NCI-H510A (cell line): ENCODE measurements at places on chromosomes 5 and 9.

DNA sequence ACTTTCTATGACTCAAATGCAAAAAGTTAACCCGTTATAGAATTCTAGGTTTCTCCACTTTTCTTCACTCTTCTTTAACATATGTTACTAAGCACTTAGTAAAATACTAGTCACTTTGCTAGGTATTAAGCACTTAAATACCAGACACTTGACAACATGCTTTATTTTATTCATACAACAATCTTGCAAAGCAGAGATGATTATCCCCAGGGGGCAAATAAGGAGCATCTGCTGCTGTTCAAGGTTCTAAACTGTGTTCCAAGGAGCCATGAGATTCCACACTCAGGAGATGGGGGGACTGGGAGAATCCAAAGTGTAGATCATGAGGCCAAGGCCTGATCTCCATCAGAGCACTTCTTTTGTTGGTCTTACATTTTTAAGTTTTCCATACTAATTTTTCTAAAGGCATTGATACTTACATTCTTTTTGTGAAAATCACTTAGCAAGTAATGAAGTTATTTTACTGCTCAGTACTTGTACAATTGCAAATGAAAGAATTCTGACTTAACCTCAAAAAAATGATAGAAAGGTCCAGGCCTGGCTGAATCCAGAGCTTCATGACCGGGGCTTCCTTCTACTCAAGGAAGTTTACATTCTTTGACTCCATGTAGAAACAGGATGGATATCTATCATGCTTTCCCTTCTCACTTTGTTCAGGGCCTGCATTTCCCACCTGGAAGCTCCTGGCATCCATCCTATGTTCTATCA lies 504.4 kb upstream of the WWC1 start:
- DNase-seq: no peak

DNA sequence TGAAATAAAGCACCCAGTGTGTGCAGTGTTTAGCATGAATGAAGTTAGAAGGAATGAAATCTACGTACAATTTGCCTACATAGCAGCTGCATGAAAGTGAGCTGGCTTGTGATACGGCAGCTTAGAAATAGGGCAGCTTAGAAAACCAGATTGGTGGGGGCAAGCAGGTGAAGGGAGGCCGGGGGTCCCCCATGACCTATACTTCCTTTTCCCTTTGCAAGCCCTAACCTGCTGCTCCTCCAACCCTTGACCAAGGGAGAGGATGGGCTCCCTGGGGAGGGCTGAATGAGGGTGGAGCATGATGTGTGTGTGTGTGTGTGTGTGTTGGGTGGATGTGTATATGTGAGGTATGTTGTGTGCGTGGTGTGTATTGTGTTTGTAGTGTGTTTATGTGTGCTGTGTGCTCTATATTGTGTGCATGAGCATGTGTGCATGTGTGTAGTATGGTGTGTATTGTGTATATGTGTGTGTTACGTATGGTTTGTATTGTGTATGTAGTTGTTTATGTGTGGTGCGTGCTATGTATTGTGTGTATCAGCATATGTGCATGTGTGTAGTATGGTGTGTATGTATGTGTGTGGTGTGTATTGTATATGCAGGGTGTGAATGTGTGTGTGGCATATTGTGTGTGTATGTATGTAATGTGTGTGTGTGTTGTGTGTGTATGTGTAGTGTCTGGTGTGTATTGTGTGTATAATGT lies 72.1 kb downstream of the TENT4A start:
- no peak for DNase-seq

DNA sequence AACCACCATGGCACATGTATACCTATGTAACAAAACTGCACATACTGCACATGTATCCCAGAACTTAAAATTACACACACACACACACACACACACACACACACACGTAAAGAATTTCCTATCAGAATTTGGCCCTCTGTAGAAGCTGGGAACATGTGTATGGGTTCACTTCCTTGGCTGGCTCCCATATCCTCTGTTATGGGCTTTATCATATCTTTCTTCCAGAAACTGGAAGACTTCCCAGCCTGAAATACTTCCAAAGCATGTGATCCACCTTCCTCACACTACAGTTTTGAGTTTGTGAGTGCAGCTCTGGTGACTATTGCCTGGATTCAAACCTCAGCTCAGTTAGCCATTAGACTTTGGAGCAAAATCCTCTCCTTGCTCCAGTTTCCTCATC lies 78.6 kb upstream of the GDNF start:
- no peak for DNase-seq

- DNase-seq: no peak
Measured at GRCh38 chr9:135878528-135879236, 28.7 kb downstream of the CAMSAP1 start.

DNA sequence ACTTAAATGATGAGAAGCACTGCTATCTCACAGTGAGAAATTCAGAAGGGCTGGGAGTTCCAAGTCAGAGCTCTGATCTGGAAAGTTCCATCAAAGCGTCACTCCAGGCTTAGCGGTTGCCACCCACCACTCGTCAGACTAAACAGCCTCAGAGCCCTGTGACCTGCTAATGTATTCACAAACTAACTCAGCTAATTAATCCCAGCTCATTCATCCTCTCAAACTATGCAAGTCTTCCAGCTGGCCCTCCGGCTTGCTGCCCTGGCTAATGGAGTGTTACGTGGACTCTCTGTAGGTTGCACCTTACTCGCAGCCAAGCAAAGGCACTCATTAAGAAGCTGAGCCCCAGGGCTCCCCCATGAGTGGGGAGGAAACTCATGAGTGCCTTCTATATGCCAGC lies 82.2 kb upstream of the GABRP start:
- DNase-seq: no peak

- no peak for DNase-seq
Measured at GRCh38 chr5:80097451-80097850, 62.3 kb downstream of the THBS4 start.

DNA sequence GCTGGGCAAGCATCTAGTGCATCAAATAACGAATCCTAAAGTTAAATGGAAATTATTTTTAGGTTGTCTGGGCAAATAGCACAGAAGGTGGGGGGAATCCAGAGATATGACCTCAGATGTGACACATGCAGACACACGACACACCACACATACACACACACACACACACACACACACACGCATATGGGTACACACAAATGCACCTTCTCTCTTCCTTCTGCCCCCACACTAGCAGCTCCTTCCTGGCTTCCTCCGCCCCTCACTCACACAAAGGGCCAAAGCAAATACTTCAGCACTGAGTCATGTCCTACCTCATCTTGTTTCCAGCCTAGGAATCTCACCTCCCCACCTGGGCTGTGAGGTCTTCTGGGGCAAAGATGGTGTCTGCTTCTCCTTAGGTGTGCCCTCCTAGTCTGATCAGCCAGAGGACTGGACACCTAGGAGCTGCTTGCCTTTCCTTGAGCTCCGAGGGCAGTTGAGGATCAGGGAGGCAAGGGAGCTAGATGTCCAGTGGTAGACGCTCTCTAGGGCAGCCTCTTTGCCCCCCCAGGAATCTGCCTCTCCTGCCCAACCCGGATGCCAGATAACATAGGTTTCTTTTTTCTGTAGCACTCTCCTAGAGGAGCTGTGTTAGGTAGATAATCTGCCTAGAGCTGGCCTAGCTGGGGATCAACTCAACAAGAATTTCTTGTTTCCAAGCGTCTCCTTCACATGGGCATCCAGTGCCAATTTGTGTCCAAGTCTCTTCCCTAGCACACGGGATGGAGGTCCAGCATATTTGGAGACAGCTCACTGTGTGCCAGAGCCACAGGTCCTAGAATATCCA lies 14.3 kb upstream of the JADE2 start:
- DNase-seq: no peak

DNA sequence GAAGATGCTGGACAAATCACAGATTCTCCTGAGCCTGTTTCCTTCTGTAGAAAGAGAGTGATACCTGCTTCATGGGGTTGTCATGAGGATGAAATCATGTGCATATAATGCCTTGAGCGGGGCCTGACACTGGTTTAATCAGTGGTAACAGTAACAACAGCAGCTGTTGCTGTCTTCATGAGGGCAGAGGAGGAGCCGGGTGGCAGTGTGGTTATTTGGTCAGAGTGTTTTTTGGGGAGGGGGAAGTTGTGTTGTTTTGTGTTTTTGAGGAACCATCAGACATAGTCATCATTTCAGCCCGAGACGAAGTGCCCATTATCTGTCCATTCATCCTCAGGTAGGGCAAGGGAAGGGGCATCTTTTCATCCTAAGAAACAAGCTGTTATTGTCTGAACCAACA lies 44.0 kb downstream of the NEURL1B start:
- DNase-seq: no peak

GRCh38 chr5:141560151-141560550 lies 58.6 kb downstream of the DIAPH1 start:
- no peak for DNase-seq

DNA sequence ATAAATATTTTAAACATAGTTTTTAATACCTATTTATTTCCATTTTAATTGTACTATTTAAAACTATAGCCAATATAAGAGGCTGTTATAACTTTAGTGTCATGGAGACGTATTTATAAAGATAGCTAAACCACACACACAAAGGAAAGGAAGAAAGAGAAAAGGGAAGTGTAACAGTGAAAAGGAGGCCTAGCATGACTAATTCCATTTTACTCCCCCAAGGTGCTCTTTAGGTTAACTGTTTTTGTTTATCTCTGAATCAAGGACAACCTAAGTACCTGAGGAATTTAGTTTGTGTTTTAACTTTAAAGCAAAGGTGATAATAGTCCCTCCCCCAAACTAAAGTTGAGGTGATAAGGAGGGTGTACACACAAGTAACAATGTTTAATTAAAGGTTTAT lies 1188.9 kb upstream of the C9orf72 start:
- DNase-seq: no peak

GRCh38 chr9:120236596-120236995 lies 343.4 kb downstream of the CDK5RAP2 start:
- no peak for DNase-seq

- DNase-seq: no peak
Measured at GRCh38 chr5:10486511-10487344, 45.0 kb downstream of the ROPN1L start.

GRCh38 chr5:150734579-150735384 lies 24.0 kb downstream of the DCTN4 start:
- DNase-seq: no peak

GRCh38 chr5:82534986-82535385 lies 256.8 kb upstream of the RPS23 start:
- DNase-seq: no peak

DNA sequence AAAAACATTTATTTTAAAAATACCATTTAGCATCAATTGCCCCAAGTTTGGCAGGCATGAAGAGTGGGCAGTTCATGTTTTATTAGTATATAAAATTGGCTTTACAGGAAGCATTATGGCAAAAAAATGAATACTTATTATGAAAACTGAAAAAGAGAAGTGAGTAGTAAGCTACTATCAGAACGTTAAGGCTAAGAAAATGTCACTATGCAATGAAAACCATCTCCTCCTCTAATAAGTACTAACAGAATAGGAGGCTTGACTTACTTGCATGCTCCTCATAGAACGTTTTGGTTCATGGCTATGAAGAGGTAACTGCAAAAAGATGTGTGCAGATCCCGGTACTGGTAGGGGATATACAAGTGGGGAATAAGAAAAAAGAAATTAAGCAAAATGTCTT lies 23.6 kb downstream of the TICAM2 start:
- no peak for DNase-seq

DNA sequence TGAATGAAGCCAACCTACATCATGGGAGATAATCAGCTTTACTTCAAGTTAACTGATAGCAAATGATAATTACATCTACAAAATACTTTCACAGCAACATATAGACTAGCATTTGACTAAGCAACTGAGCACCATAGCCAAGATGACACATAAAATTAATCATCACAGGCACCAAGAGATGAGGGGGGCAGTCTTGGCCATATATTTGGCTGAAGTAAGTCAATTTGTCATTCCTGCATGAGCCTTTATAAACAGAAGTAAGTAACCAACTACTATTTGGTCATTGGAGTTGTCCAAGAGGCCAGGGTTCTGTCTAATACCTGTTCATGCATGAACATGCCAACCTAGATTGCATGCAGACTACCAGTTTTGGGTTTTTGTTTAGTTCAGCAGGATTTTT lies 53.6 kb downstream of the PDCD1LG2 start:
- DNase-seq: no peak

- DNase-seq: no peak
Measured at GRCh38 chr5:168409591-168410458, 76.4 kb upstream of the RARS1 start.

GRCh38 chr9:30744871-30745270 lies 1639.6 kb upstream of the ACO1 start:
- DNase-seq: no peak

DNA sequence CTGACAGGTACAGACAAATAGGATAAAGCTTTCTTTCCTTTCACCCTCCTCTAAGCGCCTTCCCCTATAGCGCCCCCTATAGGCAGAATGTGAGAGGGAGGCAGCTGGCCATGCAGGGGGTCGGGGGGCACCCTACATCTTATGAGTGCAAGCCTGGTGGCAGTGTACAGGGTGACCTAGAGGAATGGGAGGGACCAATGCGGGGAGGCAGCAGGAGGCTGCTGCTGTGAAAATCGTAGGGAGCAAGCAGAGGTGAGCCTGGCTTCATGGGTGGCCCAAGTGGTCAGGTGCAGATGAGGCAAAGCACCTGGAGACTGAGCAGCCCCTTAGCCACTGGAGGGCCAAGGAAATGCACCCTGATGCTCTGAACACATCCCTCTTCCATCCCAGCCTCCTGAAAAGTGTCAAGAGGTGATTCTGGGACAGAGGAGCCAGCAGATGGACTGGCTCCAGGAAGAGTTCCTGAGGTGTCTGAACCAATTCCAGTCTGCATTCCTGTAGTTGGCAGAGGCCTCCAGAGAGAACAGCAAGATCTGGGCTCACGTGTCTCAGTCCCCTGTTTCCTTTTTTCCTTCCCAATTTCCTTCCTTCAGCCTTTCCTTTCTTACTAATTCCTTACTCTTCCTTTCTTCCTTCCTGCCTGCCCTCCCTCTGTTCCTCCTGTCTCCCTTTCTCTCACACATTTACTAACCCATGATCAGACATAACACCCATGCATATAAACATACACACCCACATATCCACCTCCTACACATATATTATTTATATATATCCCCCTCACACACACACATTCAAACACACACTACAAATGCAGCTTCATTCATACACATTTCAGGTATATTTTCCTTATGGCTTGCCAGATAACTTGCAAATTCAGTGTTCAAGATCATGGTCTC lies 32.8 kb upstream of the GALNT10 start:
- no peak for DNase-seq

- DNase-seq: no peak
Measured at GRCh38 chr5:62614355-62614754, 35.7 kb downstream of the LRRC70 start.

DNA sequence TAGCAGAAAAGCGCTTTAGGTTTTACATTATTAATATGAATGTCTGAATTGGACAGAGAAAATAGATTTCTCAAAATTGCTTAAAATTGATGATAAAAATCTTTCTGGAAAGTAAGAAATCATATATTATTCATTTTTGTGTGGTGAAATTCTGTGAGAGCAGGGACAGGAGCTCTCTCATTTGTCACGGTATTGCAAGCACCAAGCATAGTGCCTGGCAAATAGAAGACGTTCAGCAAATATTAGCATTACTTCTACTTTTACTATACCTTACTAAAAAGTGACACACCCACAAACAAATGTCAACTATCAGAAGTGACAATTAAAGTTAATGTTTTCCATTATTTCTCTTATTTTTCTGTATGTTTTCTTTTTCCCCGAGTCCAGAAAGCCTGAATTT lies 69.1 kb downstream of the XRCC4 start:
- DNase-seq: no peak

GRCh38 chr9:34961574-34962490 lies 3.7 kb downstream of the PHF24 start:
- DNase-seq: no peak
